ENCODE measurements at places on chromosomes 7 and 10. TPM values are rescaled to one million over a fixed set of nuclear protein-coding genes. Genes with fewer than 3 reads are reported as not detected.

The GALNT17 gene
- total RNA-seq = not detected

The THNSL1 gene
- total RNA-seq = 3.5 TPM

The CPED1 gene
- 72.0 TPM for total RNA-seq

The POLR1F gene
- total RNA-seq = 11.0 TPM

The STAG3 gene
- 0.35 TPM for total RNA-seq

The EBLN1 gene
- not detected for total RNA-seq

The LSM5 gene
- total RNA-seq = 14.4 TPM

The AKR1C8 gene
- total RNA-seq = not detected

All from myometrial cell (primary cell).